Stimulated activated CD4-positive, alpha-beta T cell treated with anti-CD3 and anti-CD28 coated beads, Interleukin-1b, Interleukin-23, amount 100 ng/mL, for 48 hours (primary cell): ENCODE measurements at places on chromosomes 7 and 10.

DNA sequence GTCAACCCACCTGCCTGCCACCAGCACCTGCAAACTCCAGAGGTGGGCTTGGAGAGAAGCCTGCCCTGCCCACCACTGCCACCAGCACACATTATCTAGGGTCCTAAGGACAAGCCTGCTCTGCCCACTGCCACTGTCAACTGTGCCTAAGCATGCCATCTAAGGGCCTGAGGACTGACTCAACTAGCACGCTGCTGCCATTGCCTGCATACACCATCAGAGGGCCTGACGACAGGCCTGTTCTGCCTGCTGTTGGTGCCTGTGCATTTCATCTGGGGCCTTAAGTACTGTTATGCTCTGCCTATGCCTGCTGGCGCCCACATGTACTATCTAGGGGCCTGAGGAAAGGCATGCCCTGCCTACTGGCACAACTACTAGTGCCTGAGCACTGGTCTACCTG is 27.0 kb upstream of the LRRD1 start:
- DNase-seq, result no peak

DNA sequence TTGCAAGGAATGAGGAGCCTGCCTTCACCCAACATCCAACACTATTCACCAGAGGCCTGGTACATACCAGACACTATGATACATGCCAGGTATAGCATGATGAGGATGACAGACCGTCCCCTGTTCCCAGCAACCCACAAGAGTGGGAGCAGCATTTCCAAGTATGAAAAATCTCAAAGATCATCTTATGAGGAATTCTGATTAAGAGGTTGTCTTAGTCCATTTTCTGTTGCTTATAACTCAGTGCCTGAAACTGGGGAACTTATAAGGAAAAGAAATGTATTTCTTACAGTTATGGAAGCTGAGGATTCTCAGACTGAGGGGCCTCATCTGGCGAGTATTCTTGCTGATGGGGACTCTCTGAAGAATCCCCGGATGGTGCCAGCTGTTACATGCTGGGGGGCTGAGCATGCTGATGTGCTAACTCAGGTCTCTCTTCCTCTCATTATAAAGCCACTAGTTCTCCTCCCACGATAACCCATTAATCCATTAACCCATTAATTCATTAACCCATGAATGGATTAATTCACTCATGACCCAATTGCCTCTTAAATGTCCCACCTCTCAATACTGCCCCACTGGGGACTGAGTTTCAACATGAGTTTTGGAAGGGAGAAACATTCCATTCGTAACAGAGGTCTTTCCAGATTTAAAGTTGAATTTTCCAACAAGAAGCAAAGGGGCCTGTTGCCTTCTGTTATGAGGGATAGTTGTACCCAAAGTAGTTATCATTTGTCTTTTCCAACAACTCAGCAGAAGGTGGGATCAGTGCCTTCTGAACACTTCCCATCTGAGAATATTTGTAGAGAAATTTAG is 173.9 kb downstream of the HERPUD2 start:
- no peak for DNase-seq

- no peak for DNase-seq
These were observed 33.2 kb upstream of the RAB18 start for GRCh38 chr10:27470885-27471284.

GRCh38 chr10:132460691-132461090 is 63.7 kb downstream of the PWWP2B start:
- peak; percentile 0 for DNase-seq

DNA sequence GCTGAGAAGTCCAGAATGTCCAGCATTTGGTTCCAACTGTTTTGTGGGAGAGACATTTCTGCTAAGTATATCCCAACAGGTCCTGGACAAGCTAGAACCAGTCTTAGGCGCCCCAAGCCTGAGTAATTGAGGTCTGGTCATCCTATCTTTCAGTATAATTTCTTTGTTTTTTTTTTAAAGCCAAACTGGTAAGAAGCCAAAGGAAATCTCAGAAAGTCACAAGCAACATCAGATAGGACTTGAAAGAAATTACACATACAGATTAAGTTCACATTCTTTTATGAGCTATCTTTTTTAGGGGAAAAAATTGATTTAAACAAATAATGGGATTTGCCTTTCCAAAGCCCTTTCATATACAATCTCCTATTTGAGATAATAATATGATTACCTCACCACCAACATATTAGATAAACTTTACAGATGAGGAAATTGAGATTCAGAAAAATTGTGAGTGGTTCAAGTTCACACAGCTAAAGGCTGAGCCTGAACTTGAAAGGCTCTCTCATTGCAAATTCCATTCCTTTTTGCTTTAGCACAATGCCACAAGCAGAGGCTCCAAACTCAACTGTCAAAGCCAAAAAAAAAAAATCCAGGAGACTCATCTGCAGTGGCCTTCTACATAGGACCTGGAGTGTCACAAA is 15.0 kb downstream of the PDLIM1 start:
- DNase-seq, result no peak

DNA sequence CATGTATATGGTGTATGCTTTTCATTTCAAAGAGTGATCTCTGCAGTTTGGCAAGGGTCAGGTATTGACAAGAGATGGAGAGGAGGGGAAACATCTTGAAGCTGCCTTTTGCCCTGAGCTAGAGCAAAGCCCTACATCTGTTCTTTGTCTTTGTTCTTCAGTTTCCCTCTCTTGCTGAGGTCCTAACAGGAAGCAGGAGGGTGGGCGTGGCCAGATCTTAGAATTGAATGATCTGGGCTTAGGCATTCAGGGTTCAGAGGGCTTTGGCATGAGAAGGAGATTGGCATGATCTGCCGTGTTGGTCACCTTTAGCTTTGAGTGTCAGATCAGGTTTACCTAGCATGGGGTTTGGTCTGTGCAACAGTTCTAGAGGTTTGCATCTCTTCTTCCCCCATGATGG is 41.3 kb downstream of the LRMDA start:
- DNase-seq, result no peak
